IPS DF 6.9 (cell line): ENCODE measurements at places on chromosomes 2 and 18.

- no peak for DNase-seq
Observed at GRCh38 chr18:10240973-10241372, 213.5 kb upstream of the APCDD1 start.

DNA sequence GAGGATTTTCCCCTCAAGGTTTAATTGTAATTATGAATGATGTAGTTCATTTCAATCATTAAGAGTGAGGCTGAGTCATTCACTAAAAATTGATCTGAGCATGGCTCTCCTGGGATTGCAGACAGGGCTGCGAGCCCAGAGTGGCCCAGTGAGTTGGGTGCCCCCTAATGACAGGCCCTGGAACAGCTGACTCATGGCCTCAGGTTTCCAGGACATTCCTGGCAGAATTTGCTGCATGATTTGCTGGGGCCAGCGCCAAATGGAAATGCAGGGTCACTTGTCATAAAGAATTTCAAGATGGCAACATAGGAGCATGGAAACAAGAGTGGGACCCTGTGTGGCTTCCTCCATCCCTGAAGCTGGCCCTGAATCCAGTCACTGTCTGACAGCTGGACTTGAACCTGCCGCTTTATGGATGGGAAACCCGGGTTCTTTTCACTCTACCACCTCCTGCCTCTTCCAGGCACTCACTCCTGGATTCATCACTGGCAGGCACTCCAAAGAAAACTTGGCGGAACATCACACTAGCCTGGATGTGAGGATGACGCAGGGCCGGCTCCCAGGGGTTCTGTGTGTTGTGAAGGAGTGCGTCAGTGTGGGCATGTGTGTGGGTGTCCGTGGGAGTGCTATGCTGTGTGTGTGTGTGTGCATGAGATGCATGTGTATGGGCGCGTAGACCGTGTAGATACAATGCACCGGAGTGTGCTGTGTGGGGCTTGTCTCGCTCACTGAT is 15.2 kb downstream of the OTOF start:
- peak; percentile 31 for DNase-seq

DNA sequence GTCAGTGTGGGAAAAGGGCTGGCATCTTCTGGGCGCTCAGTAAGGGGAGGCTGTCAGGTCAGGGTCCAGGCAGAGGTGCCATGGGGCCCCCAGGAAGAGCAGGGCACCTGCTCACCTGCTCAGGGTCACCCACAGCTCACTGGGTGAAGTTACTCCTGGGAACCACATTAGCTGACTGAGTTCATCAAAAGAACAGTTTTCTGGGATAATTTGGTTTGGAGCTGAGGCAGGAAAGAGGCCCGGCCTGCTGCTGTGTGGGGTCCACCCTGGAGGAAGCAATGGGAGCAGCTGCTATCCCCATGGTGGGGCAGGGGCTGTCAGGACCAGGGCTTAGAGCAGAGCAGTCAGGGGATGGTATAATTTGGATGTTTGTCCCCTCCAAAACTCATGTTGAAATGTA is 97.2 kb upstream of the GPC1 start:
- no peak for DNase-seq

GRCh38 chr2:156430980-156431358 is 5.2 kb upstream of the GPD2 start:
- no peak for DNase-seq
